Naive thymus-derived CD4-positive, alpha-beta T cell (primary cell): ENCODE measurements at places on chromosomes 11 and 22. TPM values are rescaled to one million over a fixed set of nuclear protein-coding genes. Genes with fewer than 3 reads are reported as not detected.

The APOL6 gene
- polyA plus RNA-seq: 22.5 TPM

GRCh38 chr22:46812788-46813187 lies 50.3 kb downstream of the TBC1D22A start:
- H3K27me3 ChIP-seq: no peaks in the 10 kb centered on the region
- no peak overlapping the region for H3K27ac ChIP-seq
- no peak overlapping the region for H3K4me3 ChIP-seq
- H3K36me3 ChIP-seq: no peaks in the 10 kb centered on the region
- H3K4me1 ChIP-seq: no peaks in the 10 kb centered on the region

The PHLDB1 gene
- 0.39 TPM for polyA plus RNA-seq

The CARD16 gene
- polyA plus RNA-seq: 168 TPM

DNA sequence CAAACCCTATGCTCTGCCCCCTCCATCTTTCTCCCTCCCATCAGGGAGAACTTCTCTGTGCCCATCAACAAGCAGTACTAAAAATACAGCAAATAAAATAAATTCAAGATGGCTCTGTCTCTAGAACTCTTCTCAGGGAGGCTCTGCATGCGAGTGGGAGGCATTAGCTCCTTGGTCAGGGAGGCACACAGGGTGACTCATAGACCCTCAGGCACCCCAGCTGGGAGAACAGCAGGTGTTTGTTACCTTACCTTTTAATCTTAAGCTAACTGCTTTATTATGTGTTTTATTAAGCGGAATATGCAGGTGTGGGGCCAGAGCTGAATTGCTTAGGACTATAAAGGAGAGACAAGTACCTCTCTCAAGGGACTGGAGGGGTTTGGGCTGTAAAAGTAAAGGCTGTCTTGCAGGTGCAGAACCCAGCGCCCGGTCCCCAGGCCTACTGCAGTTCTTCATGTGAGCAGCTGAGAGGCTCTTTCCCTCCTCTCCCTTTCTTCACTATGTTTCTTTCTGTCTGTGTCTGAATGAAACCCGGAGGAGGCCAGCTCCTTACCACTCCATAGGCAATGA lies 20.8 kb downstream of the CSNK2A3 start:
- H3K4me3 ChIP-seq: no peak overlapping the region
- no peaks in the 10 kb centered on the region for H3K36me3 ChIP-seq
- H3K27ac ChIP-seq: no peak overlapping the region
- H3K27me3 ChIP-seq: no peaks in the 10 kb centered on the region
- no peaks in the 10 kb centered on the region for H3K4me1 ChIP-seq

DNA sequence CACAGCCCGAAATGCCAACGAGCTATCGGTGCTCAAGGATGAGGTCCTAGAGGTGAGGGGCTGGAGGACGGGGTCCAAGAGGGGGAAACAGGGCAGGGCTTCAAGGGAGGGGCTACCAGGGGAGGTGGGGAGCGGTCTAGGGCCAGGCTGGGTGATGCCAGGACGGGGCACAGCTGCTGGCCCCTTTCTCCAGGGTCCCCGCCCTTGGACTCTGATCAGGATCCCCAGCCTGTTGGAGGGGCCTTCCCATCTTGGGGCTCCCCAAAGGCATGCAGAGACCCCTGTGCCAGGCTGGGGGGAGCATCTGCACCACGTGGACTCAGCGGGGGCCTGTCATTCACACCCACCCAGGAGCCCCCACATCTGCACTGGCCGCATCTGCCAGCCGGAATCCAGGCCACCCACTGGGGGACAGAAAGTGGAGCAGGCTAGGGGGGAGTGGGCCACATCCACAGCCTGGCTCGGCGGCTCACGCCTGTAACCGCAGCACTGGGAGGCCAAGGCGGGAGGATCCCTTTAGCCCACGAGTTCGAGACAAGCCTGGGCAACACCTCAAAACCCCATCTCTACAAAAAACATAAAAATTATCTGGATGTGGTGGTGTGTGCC lies 18.9 kb downstream of the EPS8L2 start:
- no peaks in the 10 kb centered on the region for H3K27me3 ChIP-seq
- H3K36me3 ChIP-seq: no peaks in the 10 kb centered on the region
- no peak overlapping the region for H3K4me3 ChIP-seq
- peaks cover 37% of the 10 kb centered on the region for H3K4me1 ChIP-seq

DNA sequence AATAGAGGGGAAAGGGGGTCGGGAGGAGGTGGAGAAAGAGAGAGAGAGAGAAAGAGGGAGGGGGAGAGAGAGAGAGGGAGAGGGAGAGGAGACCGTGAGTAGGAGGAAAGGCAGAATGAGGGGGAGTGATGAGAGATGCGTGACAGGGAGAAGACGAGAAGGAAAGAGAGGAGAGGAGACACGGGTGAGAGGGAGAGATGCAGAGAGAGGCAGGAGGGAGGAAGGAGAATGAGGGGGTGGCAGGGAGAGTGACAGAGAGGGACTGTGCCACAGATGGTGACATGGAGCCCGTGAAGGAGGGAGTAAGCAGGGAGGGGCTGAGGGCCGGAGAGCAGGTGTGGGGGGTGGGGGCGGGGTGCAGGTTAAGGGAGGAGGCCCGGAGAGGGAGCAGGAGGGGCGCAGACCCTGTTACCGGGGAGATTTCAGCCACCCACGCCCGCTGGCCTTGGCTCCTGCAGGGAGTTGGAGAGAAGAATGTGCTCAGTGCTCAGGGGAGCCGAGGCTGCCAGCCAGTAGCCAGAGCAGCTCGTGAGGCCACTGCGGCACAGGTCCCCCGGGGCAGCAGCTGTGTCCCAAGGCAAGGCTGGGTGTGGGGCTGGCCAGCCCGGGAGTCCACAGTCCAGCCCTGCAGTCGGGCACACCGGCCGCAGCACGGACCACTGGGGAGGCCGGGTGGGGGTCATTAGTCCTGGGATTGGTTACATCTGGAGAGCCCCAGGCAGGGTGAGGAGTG lies at the start of gene SSTR3:
Gene SSTR3, minus strand, starts transcription at position 304 of the 733 bp plus-strand sequence. CDS start 4,674 bp downstream, outside the sequence.
- peaks cover 37% of the 10 kb centered on the region for H3K4me1 ChIP-seq
- H3K27ac ChIP-seq: no peak within 1 kb of the TSS
- H3K27me3 ChIP-seq: no peaks in the 10 kb centered on the region
- H3K36me3 ChIP-seq: peaks cover 15% of the 10 kb centered on the region
- H3K4me3 ChIP-seq: no peak within 1 kb of the TSS

DNA sequence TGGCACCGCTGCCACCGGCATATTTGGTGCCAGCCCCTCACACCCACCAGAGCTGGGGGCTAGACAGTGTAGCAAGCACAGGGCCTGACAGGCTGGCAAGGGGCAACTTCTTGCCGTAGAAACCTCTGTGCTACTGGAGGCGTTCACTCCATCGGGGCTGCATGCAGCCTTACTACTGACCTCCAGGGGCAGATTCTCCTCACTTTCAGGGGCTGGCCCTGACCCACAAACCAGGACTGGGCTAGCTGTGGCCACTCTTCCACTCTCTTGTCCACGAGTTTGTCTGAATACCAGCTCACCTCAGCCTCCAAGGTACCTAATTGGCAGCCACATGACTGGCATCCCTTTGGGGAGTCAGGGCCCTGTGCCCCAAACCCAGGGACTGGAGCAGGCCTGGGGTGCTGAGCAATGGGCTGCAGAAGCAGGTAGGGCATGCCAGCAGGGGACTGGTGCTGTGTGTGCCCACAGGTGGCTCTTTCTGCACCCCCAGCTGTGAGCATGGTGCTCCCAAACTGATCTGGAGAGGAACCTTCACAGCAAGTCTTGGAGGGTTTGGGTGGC lies 2.1 kb upstream of the LMO1 start:
- peaks cover 19% of the 10 kb centered on the region for H3K27me3 ChIP-seq
- no peaks in the 10 kb centered on the region for H3K36me3 ChIP-seq
- no peaks in the 10 kb centered on the region for H3K4me1 ChIP-seq
- no peak overlapping the region for H3K4me3 ChIP-seq
- H3K27ac ChIP-seq: no peak overlapping the region

The CLCF1 gene
- not detected for polyA plus RNA-seq

The PHF21B gene
- not detected for polyA plus RNA-seq

DNA sequence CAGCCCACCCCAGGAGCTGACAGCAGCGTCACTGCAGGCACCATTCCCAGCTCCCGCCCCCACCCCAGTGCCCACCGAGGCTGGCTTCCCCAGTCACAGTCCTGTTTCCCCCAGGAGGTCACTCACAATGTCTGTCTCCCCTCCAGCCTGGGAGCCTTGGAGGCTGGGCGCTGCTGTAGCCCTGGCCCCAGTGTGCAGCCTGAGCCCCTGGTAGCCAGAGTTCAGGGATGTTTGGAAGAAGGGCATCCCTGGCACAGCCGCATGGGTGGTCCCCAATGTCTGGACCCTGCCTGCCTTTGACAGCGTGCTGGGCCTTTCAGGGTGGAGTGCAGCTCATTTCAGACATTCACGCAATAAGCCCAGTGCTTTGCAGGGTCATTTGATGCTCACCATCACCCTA lies 4.3 kb downstream of the CAPN5 start:
- no peak overlapping the region for H3K4me3 ChIP-seq
- no peak overlapping the region for H3K27ac ChIP-seq
- no peak for DNase-seq
- no peaks in the 10 kb centered on the region for H3K36me3 ChIP-seq
- H3K4me1 ChIP-seq: peaks cover 16% of the 10 kb centered on the region

GRCh38 chr11:123822599-123822998 lies 16.4 kb upstream of the OR6M1 start:
- no peaks in the 10 kb centered on the region for H3K36me3 ChIP-seq
- no peak for DNase-seq
- no peaks in the 10 kb centered on the region for H3K4me1 ChIP-seq
- no peak overlapping the region for H3K27ac ChIP-seq
- H3K4me3 ChIP-seq: peak overlapping the region; percentile 3
- H3K27me3 ChIP-seq: no peaks in the 10 kb centered on the region

The MMP26 gene
- not detected for polyA plus RNA-seq

GRCh38 chr22:19566279-19567156 lies 42.3 kb upstream of the CLDN5 start:
- H3K4me3 ChIP-seq: no peak overlapping the region
- H3K4me1 ChIP-seq: no peaks in the 10 kb centered on the region
- no peak overlapping the region for H3K27ac ChIP-seq
- no peaks in the 10 kb centered on the region for H3K36me3 ChIP-seq
- no peaks in the 10 kb centered on the region for H3K27me3 ChIP-seq

GRCh38 chr11:108614086-108614485 lies 20.5 kb upstream of the EXPH5 start:
- no peaks in the 10 kb centered on the region for H3K4me1 ChIP-seq
- H3K4me3 ChIP-seq: no peak overlapping the region
- DNase-seq: no peak
- H3K27ac ChIP-seq: no peak overlapping the region

GRCh38 chr22:49871482-49871881 lies 17.8 kb downstream of the ZBED4 start:
- H3K27me3 ChIP-seq: no peaks in the 10 kb centered on the region
- H3K4me1 ChIP-seq: peaks cover 48% of the 10 kb centered on the region
- H3K36me3 ChIP-seq: no peaks in the 10 kb centered on the region
- H3K27ac ChIP-seq: no peak overlapping the region
- no peak for DNase-seq

GRCh38 chr22:22429369-22430108 lies 79.0 kb downstream of the ZNF280B start:
- DNase-seq: no peak
- no peaks in the 10 kb centered on the region for H3K36me3 ChIP-seq
- H3K27ac ChIP-seq: no peak overlapping the region
- no peaks in the 10 kb centered on the region for H3K27me3 ChIP-seq
- H3K4me3 ChIP-seq: no peak overlapping the region

The GRAP2 gene
- polyA plus RNA-seq: 55.2 TPM

GRCh38 chr11:66313321-66314185 lies 3.3 kb downstream of the CD248 start:
- H3K4me3 ChIP-seq: peak overlapping the region; percentile 75
- peaks cover 48% of the 10 kb centered on the region for H3K4me1 ChIP-seq
- no peaks in the 10 kb centered on the region for H3K36me3 ChIP-seq
- peak overlapping the region; percentile 99 for H3K27ac ChIP-seq
- H3K27me3 ChIP-seq: no peaks in the 10 kb centered on the region

DNA sequence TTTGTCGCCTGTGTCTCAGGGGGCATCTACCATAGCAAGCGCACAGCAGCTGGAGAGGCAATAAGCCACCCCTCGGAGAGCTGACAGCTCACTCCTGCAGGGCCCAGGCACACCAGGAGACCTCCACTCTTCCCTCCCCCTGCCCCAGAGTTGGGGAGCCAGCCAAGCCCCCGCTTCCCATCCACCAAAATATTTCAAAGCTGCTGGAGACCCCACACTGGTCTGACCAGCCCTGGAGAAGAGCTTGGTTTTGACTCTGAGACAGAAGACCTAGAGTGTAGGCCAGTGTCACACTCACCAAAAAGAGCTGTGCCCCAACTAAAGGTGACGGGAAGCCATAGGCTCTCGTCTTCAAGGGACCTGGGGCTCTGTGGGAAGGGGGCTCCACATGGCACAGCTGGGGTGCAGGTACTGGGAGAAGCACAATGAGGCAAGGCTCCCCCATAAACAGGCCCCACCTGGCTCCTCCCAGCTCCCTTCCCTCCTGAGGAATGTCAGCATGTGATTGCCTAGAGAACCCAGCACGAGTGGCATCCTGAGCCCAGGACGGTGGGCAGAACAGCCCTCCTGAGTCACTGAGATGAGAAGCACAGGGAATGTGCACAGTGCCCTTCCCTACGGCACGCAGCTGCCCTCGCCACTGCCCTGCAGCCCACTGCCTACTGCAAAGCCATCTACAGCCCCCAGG lies 5.8 kb upstream of the GNAZ start:
- DNase-seq: peak; percentile 2
- H3K36me3 ChIP-seq: no peaks in the 10 kb centered on the region
- H3K27me3 ChIP-seq: no peaks in the 10 kb centered on the region
- no peaks in the 10 kb centered on the region for H3K4me1 ChIP-seq

The IGSF9B gene
- 2.3 TPM for polyA plus RNA-seq

GRCh38 chr11:117374316-117375055 lies 46.8 kb downstream of the CEP164 start:
- H3K27ac ChIP-seq: no peak overlapping the region
- H3K4me3 ChIP-seq: no peak overlapping the region
- H3K27me3 ChIP-seq: no peaks in the 10 kb centered on the region
- H3K4me1 ChIP-seq: no peaks in the 10 kb centered on the region

GRCh38 chr11:78023426-78023825 lies 350 bp upstream of the KCTD14 start:
- H3K27ac ChIP-seq: no peak overlapping the region
- DNase-seq: no peak
- H3K36me3 ChIP-seq: no peaks in the 10 kb centered on the region
- no peaks in the 10 kb centered on the region for H3K27me3 ChIP-seq
- H3K4me1 ChIP-seq: no peaks in the 10 kb centered on the region

The CCDC188 gene
- not detected for polyA plus RNA-seq

DNA sequence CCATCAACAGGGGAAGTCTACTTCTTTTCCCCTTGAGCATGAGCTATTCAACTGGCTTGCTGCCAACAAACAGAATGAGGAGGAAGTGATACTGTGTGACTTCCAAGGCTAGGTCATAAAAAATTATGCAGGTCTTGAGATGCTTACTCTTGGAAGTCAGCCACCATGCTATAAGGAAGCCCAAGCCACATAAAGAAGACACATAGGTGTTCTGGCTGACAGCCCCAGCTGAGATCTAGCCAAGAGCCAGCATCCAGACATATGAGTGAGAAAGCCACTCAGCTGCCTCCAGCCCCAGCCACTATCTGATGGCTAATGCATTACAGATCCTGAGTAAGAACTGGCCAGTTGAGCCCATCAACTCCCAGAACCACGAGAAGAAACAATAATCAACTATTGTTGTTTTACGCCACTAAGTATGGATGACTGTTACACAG lies 31.0 kb upstream of the PPP2R1B start:
- no peaks in the 10 kb centered on the region for H3K27me3 ChIP-seq
- H3K4me3 ChIP-seq: no peak overlapping the region
- DNase-seq: no peak
- H3K27ac ChIP-seq: no peak overlapping the region
- H3K36me3 ChIP-seq: peaks cover 24% of the 10 kb centered on the region

The APOL1 gene
- polyA plus RNA-seq: 6.2 TPM

The CDCA5 gene
- polyA plus RNA-seq: 0.31 TPM
